ENCODE measurements at places on chromosomes 5 and 9.

GRCh38 chr5:31630931-31631330 lies 8.0 kb upstream of the PDZD2 start:
- no peak for DNase-seq

- no peak for DNase-seq
These were observed 171.5 kb upstream of the NREP start for GRCh38 chr5:111928511-111928910.

DNA sequence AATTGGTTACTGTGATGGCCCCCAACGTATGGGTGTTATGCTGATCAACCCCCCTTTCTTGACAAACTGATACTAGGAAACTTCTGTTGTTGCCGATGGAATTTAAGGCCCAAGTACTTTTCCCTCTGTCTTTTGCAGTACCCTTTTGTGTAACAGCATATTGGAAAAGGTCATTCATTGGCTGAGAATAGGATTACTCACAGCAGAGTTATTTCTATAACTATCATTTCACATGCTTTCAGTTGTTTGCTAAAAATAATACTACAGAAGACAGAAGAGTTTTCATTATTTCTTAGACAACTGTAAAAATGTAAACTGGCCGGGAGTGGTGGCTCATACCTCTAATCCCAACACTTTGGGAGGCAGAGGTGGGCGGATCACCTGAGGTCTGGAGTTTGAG lies 329.5 kb downstream of the KIAA0825 start:
- no peak for DNase-seq

DNA sequence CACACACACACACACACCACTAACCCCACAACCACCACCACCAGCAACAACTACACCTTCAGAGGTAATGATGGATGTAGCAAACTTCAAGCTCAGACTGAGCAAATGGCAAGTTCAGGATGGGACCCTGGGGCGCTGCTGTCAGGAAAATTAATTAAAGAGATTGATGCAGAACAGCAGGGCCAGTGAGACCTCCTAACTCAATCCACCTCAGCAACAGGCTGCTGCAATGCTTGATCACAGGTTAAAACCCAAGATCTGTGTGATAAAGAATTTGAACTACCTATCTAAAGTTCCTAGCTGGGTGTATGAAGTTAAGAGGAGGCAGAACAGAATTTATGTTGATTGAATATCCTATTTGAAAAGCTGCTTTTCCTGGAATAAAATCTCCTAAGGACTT lies 140.3 kb upstream of the FER start:
- no peak for DNase-seq

DNA sequence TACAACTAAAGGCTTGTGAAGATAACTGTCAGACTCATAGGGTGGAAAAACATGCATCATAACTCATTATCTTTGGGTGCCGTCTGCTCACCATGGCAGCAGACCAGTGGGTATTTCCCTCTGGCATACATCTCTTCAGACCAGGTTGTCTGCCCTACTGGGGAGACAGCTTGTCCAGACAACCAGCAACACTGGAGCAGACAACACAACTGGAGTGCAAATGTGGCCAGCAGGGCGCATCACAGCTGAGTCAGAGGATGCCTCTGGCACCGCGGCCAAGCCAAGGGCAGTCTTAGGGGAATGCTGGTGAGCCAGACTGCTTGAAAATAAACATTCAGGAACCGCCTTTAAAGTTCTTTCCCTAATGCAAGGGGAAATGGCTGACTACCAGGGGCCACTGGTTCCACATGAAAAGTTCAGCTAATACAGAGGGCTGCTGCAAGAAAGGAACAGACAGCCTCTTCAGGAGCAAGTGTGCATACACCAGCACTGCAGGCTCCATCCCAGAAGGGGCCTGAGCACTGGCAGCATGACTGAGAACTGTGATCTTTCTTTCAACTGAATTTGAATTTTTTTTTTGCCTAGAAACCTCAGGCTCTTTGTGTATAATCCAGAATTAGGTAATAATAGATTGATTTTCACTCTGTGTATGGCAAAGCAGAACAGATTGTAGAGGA lies 77.3 kb downstream of the MAMDC2 start:
- no peak for DNase-seq

DNA sequence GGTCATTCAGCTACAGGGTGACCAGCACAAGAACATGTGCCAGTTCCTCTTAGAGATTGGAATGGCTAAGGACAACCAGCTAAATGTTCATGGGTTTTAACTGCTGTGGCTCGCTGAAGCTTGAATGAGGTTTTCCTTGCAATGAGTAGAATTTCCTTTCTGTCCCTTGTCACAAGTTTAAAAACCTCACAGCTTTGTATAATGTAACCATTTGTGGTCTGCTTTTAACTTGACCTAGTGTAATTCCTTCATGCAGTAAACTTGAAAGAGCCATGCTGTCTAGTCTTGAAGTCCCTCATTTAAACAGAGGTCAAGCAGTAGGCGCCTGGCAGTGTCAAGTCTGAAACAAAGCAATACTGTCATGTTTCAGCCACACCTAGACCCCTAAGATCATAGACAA lies 181.3 kb upstream of the DMRT1 start:
- no peak for DNase-seq

GRCh38 chr9:7892975-7893374 lies 93.4 kb upstream of the DMAC1 start:
- DNase-seq: no peak

DNA sequence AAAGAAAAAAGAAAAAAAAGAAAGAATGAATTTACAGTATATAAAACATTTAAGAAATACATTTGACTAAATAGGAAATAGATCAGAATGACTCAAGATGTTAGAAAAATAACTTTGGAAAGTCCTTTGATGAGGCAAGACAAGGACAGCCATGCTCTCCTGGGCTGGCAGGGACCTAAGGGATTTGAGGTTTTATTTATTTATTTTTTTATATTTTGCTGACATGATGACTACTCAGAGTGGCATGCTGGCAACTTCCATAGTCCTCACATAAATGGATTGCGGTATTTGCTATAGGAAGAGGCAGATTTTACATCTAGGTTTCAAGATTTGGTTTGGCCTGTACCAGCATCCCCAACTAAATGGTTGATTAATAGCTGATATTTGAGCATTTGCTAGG lies 17.7 kb downstream of the SLC28A3 start:
- no peak for DNase-seq

DNA sequence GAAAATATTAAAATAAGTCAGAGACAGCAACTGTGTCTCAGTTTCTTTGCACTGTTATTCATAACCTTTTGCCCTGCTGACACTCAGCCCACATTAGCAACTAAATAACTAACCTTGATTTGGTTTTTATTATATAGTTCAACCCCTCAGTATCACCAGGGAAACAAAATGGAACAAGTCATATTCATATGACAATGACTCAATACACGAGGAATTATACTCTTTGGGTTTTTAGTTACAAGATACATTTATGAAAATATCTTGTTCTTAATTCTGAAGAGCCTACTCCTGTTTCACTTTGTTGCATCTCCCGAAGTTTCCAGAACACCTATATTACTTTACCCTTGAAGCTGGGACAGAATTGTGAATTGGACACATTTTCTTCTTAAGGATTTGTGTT lies 845.4 kb downstream of the EFNA5 start:
- DNase-seq: no peak

GRCh38 chr9:8730618-8731017 lies 931.0 kb upstream of the DMAC1 start:
- no peak for DNase-seq

DNA sequence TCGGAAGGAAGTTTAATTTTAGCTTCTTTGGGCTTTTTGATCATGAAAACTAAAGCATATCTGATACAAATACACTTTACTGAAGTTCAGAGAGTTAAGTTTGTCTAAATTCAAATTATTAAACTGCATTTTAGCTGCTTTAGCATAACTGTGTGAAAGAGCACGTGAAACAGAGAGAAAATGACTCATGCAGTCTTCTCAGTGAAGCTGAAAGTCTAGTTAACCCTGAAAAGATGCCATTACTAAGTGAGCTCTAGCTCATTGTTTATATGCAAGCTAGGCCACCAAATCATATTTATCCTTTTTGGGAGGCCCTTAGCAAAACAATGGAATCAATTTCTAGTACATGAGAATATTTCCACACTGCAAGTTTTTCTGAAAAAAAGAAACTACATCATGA lies 27.6 kb downstream of the TPD52L3 start:
- DNase-seq: no peak

DNA sequence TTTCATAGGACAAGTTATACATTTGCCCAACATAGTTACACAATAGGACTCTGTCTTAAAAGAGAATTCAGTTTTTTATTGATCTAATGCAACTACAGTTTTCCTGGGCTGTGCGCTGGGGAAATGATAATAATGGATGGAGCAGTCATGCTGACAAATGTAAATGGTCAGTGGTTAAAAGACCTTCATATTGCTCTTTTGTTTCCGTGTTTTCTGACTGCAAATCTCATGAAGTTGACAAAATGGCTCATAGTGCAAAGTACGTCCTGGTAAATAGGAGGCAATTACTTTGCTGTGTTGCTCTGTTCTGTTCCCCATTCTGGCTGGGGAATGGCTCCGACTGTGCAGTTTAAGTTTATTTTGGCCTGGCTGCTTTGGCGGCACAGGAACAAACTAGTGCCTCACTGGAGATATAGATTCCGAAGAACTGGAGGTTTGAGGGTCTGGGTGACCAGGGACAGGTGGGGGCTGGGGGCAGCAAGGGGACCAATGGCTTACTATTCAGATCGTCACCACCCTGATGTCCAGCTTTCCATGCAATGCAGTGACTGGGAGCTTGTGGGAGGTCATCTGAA lies 54.3 kb downstream of the PTTG1 start:
- DNase-seq: no peak

DNA sequence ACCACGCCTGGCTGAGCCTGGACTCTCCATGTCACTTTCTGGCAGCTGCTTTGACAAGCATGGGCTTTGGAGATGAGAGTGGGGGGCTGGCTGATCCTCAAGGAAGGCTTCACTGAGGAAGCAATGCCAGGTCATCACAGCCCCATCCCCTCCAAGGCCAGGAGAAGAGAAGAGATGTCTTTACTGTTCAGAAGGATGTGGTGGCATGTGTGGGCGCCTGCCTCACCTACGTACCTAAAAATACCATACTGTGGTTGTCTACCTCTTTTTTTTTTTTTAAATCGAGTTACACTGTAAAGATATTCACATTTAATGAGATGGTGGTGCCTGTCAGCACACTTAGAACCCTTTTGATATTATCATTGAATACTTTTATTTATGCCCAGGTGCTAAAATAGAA lies 26.4 kb upstream of the CTNNA1 start:
- DNase-seq: no peak

GRCh38 chr9:304519-305185 lies 90.0 kb downstream of the DOCK8 start:
- DNase-seq: no peak

- no peak for DNase-seq
These were observed 151.5 kb downstream of the DCP2 start for GRCh38 chr5:113128082-113128481.
